T follicular helper cell (primary cell): ENCODE measurements at places on chromosomes 7 and 10.

DNA sequence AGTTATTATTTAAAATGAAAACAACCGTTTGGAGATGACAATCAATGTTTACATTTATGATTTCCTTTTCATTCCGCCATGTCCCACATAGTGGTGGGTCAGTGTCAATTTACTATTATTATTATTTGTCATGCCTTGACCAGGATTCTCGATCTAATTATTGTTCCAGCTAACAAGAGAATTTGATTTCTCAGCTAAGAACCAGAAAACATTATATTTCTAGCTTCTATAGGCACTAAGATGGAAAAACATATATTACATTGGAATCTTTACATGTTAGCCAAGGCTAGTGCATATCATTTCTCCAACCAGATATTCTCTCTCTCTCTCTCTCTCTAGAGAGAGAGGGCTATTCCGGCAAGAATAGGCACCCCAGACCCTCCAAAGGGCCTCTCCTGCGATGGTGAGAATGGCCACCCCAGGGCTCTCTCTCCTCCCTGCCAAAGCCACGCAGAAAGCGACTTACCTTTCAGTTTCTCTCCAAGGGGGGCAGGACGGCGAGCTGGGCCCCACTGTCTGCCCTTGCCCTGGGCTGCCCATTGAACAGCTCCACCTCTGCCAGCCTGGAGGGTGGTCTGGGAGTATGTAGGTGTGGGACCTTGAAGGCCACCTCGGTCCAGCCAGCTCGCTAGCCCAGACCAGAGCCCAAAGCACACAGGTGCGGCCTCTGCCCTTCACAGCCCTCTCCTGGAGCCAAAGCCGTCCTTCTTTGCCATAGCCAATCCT lies 2.4 kb downstream of the HOXA3 start:
- no peak for DNase-seq

DNA sequence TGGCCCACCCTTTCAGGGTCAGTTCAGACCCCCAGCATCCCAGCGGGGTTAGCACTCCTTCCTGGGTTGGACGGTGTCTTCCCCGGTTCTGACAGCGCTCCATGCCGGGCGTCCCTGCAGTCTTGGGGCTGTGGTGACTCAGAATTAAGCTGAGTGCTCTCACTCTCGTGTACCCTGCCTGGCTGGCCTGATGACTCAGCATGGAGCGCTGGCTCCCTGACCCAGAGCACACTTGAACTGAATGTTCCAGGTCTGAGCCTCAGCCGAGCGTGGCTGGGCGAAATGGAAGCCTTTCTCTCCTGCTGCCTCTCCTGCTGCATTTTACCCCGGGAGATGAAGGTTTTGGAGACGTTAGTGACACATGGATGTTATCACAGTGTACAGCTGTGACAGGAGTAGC lies 7.1 kb downstream of the BAG3 start:
- no peak for DNase-seq

DNA sequence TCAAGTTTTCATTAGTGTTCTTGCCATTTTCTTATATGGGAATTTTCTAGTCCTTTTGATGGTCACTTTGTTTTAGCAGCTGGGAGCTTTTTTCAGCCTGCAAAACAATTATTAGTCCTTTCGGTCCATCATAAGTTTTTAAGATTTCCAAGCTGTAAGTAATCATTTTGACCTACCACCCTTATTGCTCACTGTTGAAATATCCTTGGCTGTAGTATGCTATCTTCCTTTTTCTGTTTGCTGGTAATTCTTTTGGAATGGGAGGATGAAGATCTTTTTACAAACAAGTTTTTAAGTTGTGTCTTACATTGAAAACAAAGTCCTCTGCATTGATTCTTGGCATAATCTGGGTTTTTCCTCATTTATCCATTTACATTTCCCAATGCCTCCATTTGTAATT lies 24.0 kb downstream of the BZW2 start:
- no peak for DNase-seq

- DNase-seq, result no peak
These were observed 484.8 kb upstream of the DPP6 start for GRCh38 chr7:153567426-153567825.

DNA sequence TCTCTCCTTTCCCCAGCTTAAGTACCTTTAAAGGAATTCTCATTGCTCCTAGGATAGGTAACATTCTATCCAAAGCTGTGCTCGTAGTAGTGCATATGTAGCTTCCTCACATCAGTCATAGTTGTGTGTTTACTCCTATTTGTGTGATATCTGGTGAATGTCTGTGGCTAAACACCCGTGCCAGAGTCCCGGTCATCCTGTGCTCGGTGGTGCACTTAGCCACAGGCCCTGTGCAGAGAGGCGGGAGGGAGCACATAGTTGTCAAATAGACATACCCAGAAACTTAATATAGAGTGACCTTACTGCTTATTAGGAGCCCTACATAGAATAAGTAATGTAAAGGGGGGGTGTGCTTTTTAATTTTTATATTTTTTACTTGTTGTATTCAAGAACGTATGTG lies 76.6 kb downstream of the RBM33 start:
- no peak for DNase-seq

DNA sequence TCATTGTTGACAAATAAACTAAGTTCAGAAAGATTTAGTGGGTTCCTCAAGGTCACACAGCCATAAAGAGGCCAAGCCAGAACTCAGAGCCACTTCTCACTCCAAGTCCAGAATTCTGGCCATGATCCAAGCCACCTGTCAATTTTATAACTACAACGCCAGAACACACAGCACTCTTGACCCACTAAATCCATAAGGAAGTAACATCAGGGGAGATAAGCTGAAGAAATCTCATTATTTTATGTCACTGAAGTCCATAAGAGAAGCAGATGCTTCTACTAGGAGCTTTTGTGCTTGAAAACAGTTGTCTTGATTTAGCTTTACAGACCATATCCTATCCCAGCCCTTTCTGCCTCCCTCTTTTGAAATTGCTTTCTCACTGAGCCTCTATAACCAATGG lies 15.9 kb downstream of the ADAM12 start:
- DNase-seq, result no peak

DNA sequence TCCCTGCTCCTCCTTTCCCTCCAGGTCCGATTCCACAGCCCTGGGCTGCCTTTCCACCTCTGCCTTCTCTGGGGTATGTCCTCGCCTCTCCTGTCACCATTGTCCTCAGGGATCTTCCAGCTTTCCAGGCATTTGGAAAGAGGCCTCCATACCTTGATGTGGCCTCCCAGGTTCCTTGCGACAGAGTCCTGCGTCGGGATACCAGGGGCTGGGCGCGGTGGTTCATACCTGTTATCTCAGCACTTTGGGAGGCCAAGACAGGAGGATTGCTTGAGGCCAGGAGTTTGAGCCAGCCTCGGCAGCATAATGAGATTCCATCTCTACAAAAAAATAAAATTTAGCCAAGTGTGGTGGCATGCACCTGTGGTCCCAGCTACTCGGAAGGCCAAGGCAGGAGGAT lies 171.1 kb downstream of the CUX1 start:
- no peak for DNase-seq

DNA sequence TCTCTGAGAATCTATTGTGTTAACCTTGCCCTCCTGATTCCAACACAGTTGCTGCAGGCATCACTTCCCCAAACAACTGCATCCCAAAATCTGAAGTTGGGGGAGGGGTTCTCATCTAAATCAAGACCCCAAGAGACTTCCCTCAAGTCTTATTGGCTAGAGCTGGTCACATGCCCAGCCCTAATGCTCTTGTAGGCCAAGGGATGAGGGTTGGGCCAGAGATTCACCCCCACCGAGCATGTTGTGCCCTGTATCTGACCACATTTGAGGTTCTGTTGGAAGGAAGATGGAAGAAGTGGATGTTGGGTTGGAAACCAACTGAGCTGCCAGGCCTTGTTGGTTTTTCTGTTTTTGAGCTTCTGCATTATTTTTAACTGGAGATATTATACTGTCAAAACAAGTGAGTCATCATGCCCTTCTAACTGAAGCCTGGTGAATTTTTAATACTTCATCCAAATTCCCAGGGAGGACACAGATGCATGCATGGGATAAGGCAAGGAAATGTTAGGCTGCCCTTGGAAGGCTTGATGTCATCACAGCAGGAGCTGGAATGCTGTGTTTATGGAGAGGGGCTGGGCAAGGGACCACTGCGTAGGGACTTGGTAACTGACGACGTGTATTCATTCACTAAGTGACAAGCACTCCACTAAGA lies 68.6 kb upstream of the CACUL1 start:
- DNase-seq, result no peak

GRCh38 chr7:44449584-44449928 lies 40.9 kb downstream of the NUDCD3 start:
- no peak for DNase-seq

DNA sequence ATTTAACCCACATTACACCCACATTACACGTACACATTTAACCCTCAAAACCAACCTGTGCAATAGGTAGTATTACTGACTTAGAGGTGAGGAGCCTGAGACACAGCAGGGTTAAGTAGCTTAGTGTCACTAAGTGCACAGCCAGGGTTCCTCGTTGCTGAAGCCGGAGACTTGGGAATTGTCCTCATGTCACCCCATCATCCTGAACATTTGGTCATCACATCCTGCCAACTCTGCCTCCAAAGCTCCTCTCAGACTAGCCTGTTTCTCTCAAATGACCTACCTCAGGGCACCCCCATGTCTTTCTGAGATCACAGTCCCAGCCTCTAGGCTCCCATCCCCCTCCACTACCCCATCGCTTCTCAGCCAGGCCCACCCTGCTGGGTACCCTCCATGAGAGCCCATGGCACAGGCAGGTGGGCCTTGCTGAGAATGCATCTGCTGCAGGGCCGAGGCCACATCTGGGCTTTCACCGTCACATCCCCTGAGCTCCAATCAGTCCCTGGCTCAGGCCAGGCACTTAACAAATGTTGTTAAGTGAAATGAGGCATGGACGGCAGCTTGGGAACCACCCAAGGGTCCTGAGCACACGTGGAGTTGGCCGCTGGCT lies 21.1 kb upstream of the PCBD1 start:
- no peak for DNase-seq

GRCh38 chr10:15049533-15049932 lies 5.8 kb downstream of the OLAH start:
- no peak for DNase-seq

- DNase-seq, result no peak
These were observed 23.5 kb downstream of the TMEM273 start for GRCh38 chr10:49164559-49165188.

GRCh38 chr10:25504306-25504705 lies 329.5 kb downstream of the GPR158 start:
- no peak for DNase-seq

DNA sequence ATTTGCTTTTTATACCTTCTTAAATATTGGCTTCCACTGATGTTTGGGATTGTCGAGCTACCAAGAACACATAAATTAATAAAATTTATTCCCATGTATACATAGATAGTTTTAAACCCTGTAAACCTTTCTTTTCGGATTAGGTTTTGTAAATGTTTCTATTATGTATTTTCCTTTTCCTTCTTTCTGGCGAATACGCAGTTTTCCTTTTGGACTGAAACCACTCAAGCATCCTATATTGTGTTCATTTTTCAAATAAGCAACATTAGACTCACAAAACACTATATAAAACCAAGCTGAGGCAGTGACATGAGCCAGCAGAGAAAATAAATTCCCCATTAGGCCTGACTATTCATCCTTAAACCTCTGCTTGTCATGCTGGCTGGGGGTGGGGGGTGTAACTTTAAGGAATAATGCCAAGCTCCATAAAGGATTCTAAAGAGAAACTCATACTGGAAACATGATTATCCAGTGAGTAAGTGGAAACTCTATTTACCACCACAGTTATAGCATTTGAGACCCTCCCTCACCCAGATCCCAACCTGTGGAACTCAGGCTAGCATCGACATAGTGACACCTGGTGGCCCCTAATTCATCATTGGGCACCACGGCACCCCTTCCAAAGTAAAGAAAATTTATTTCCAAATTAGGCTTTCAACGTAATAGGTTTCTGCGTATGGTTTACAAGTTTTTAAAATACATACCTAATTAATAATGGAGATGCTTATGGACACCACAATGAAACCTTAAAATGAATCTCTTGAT lies 86.5 kb upstream of the CELF2 start:
- no peak for DNase-seq

DNA sequence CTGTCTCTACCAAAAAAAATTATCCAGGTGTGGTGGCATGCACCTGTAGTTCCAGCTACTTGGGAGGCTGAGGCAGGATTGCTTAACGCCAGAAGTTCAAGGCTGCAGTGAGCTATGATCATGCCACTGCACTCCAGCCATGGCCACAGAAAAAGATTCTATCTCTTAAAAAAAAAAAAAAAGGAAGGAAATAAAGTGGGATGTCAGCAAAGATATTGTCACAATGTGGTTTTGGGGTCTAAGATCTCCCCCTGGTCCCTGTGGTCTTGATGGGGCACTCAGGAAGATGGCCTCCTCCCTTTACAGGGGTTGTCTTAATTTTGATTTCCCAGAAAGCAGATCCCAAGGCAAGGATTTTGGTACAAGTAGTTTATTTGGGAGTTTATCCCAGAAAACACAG lies 7.4 kb upstream of the KAZALD1 start:
- no peak for DNase-seq

GRCh38 chr10:106395041-106395749 lies 769.3 kb downstream of the SORCS1 start:
- DNase-seq, result no peak

DNA sequence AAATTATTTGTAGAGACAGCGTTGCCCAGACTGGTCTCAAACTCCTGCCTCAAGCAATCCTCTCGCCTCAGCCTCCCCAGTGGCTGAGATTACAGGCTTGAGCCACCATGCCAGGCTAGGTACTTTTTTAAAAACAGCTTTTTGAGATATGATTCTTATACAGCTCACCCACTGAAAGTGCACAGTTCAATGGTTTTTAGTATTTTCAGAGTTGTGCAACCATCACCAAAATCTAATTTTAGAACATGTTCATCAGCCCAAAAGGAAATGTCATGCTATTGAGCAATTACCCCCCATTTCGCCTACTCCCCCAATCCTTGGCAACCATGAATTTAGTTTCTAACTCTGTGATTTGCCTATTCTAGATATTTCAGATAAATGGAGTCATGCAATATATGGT lies 73.7 kb downstream of the EVX1 start:
- no peak for DNase-seq

GRCh38 chr10:101221549-101221948 lies 7.7 kb downstream of the LBX1 start:
- no peak for DNase-seq

DNA sequence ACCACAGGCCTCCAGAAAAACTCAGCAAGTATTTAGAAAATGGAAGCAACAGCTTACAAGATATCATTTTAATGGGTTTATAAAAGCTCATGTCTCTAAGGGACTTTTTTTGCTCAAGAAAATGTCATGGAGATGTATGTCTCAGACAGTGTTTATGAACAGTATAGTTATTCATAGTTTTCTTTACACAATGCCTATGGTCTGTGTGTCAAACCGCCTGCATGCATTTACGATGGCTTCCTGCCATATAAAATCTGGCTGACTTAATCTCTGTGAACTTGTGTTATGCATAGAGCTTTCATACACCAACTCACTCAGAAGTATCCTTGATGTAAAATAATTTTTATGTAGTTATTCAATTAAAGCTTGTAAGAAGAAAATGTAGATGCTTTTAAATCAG lies 1314.2 kb upstream of the LRRTM3 start:
- no peak for DNase-seq

- no peak for DNase-seq
These were observed 326.5 kb downstream of the GATA3 start for GRCh38 chr10:8380833-8381496.
